ENCODE measurements at places on chromosomes 11 and 22.

GRCh38 chr11:117424781-117425180 lies 97.1 kb downstream of the CEP164 start:
- DNase-seq, result no peak

DNA sequence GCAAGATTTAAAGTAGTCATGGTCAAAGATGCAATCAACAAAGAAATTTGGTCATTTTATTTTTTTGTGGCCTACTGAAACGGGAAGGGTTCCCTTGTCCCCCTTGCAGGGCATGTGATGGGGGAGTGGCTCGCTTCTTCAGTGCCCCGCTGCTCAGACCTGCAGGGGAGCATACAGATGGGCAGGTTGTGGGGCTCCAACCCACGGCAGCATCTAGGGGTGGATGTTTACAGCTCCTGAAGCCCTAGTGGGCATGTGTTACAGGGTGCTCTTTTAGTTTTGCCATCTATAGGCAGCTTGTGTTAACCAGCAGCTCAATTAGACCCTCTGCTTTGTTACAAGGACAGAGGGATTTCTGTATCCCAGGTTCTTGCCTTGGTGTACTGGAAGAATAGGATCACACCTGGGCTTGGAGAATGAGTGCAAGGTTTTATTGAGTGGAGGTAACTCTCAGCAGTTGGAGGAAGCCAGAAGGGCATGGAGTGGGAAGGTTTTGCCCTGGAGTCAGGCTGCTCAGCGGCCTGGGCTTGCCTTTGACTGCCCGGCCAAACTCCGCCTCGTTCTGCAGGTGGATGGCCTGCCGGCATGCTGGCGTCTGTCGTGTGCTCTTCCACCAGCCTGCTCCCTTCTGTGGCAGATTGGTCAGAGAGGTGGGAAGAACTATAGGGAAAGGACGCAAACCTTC lies 9.4 kb downstream of the GSTP1 start:
- no peak for DNase-seq

- no peak for DNase-seq
These were observed 62.9 kb downstream of the NECTIN1 start for GRCh38 chr11:119666061-119666460.

- no peak for DNase-seq
These were observed 3.0 kb upstream of the GRAP2 start for GRCh38 chr22:39897841-39898240.

GRCh38 chr11:1447845-1448825 lies 38.4 kb downstream of the MOB2 start:
- DNase-seq, result no peak

GRCh38 chr11:77669848-77670511 lies 32.4 kb upstream of the CLNS1A start:
- no peak for DNase-seq

DNA sequence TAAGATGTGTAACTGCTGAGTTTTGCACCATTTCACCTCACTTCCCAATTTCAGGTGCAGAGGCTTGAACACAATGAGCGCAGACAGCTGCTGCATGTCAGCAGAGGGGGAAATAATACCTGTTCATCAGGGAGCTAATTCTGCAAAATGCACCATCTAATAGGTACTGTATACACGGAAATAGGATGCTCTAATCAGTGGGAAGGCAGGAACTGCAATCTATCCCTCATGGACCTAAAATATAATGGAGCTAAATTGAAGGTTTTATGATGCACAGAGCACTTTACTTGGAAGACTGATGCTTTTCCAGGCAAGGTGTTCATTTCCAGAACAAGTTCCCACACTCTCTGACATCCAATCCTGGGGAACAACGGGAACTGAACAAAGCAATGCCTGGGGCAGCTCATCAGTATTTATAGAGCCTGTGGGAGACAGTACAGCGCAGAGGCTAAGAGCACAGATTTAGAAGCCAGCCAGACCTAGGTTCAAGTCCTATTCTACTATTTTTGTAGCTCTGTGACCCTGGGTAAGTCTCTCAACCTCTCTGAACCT lies 78.5 kb downstream of the TENM4 start:
- DNase-seq, result no peak

DNA sequence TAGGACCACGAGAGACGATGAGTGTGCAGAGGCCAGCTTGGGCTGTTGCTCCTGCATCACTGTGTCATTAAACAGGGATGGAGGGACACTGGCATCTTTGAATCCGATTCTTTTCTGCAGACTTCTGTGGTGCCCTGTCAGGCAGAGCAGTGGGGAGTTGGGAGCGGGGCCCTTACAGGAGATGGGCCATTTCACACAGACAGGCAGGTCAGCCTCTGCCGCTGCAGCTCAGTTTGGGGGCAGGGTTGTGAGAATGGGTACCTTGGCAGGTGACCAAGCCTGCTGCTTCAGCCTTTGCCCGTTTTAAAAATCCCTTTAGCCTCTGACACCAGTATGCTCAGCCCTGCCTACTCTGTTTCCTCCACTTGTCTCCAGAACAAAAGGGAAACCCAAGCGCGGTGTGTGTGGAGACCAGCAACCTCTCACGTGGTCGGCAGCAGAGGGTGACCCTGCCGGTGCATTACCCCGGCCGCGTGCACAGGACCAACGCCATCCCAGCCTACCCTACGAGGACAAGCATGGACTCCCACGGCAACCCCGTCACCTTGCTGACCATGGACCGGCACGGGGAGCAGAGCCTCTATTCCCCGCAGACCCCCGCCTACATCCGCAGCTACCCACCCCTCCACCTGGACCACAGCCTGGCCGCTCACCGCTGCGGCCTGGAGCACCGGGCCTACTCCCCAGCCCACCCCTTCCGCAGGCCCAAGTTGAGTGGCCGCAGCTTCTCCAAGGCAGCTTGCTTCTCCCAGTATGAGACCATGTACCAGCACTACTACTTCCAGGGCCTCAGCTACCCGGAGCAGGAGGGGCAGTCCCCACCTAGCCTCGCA lies 12.6 kb downstream of the C22orf31 start:
- DNase-seq, result no peak

GRCh38 chr11:130523609-130524008 lies 75.2 kb downstream of the ADAMTS15 start:
- DNase-seq, result no peak

- no peak for DNase-seq
These were observed 39.9 kb downstream of the MYEOV start for GRCh38 chr11:69333879-69334278.

- no peak for DNase-seq
These were observed 377.0 kb upstream of the LRRC4C start for GRCh38 chr11:41836431-41836830.

- DNase-seq, result peak; percentile 54
These were observed 24.2 kb upstream of the TMEM123 start for GRCh38 chr11:102476812-102477211.

Data from activated CD4-positive, alpha-beta T cell treated with anti-CD3 and anti-CD28 coated beads, Interleukin-2, amount 10 ng/mL, durations not matched to agents 7 days and 5 days (primary cell).